ENCODE measurements at places on chromosomes 5 and 9.

- no peak for DNase-seq
Observed at GRCh38 chr5:115402822-115403577, 106.5 kb upstream of the CCDC112 start.

DNA sequence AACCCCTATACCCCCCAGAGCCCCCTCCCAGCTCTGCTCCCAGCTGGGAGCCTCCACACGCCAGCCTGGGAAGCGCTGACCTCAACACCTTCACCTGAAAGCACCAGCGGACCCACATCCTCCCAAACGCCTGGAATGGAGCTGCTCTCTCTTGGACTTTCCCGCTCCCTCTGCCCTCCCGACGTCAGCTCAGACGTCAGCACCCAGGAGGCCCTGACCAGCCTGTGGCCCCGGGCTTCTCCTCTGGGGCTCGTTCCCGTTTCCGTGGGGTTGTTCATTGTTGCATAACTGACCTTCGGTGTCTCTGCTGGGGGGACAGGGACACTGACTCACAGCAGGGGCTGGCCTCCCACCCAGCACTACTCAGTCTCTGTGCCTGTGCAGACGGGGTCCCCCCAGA lies 35.0 kb upstream of the SLC6A3 start:
- no peak for DNase-seq

DNA sequence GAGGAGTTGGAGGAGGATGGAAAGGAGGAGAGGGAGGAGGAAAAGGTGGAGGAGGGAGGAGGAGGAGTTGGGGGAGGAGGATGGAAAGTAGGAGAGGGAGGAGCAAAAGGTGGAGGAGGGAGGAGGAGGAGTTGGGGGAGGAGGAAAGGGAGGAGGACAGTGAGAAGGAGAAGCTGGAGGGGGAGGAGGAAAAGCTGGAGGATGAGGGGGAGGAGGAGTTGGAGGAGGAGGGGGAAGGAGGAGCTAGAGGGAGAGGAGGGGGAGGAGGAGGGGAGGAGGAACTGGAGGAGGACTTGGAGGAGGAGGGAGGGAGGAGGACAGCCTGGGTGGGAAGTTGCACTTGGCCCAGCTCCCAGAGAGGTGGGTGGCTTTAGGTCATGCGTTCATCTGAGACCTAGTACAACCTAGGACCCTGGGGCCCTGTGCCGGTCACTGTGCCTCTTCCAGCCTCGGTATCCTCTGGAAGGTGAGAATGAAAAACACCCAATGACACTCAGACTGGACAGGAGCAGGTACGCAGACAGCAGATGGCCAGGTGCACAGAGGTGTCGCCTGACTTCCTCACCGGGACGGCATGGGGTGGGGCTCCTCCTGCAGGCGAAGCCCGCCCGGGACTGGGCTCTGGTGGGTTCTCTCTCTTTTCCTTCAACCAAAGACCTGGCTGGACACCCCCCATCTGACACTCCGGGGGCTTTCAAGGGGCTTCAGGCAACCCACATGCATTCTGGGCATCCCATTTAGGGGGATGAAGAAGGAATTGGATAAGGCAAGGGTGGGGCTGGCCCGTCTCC lies 12.2 kb upstream of the SLC2A6 start:
- DNase-seq: no peak

GRCh38 chr9:133207021-133207531 lies 2.0 kb downstream of the OBP2B start:
- no peak for DNase-seq

GRCh38 chr5:114928644-114929462 lies 240.9 kb downstream of the TRIM36 start:
- DNase-seq: no peak

DNA sequence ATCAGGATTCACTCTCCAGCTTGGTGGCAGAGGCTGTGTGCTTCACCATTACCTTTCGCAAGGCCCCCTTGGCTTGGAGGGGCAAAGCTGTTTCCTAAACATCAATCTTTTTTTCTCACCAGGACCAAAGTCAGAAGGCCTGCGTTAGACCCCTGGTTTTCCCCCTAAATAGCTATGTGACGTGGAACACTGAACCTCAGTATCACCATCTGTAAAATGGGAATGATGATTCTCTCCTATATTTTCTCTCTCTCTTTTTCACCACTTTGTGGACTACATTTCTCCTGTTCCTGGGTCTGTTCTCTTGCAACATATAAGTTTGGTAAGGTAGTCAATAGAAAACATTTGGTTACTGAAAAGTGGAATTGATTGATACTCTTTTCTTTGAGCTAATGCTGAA lies 50.5 kb downstream of the DAPK1 start:
- no peak for DNase-seq

GRCh38 chr9:98821831-98822230 lies 14.4 kb downstream of the GALNT12 start:
- no peak for DNase-seq

- DNase-seq: no peak
Observed at GRCh38 chr5:169202969-169203368, 98.0 kb downstream of the SLIT3 start.

DNA sequence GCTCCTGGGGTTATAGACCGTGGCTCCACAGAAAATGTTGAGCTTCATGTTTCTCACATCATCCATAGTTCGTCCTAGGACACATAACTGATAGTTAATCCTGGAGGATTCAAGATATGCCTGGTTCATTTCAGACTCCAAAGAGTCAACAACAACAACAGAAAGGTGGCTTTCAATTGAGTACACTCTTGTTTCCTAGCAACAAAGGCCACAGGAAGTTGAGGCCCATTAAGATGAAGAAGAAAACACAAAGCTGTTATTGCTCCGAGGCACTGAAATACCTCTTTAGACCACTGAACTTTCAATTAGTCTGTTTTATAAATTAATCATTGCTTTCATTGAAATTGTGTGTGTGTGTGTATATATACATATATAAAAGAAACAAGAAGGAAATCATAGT lies 154.5 kb downstream of the YIPF5 start:
- DNase-seq: no peak

- no peak for DNase-seq
Observed at GRCh38 chr5:160185626-160186360, 43.5 kb upstream of the FABP6 start.

DNA sequence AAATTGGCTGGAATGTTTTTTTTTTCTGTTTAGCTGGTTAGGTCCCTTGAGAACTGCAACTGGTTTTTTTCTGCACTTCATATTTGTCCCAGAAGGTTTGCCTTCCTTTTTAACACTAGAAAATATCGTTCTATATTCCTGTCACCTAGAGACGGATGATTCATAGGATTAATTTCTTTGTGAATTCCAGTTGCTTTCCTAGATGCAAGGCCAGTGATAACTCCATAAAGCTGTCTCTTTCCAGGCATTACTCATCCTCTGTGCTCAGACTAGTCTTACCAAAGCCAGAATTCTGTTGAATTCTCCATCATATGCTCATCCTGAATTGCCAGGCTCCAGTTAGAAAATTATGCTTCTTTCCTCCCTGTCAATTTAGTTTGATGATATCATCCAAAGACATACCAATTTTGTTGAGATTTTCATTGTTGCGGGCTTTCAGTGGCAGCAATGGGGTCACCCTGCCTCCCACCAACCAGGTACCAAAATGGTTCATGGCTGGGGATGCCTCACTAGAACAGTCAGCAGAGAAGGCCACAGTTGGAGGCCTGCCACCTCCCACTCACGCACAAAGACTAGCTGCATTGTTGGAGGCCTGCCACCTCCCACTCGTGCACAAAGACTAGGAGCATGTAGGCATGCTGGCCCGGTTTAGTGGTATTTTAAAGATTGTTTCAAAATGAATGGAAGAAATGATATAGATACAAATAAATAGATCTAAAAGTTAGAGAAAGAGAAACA lies 8.5 kb downstream of the BAAT start:
- no peak for DNase-seq

- no peak for DNase-seq
Observed at GRCh38 chr9:132586830-132587591, 4.6 kb downstream of the BARHL1 start.

DNA sequence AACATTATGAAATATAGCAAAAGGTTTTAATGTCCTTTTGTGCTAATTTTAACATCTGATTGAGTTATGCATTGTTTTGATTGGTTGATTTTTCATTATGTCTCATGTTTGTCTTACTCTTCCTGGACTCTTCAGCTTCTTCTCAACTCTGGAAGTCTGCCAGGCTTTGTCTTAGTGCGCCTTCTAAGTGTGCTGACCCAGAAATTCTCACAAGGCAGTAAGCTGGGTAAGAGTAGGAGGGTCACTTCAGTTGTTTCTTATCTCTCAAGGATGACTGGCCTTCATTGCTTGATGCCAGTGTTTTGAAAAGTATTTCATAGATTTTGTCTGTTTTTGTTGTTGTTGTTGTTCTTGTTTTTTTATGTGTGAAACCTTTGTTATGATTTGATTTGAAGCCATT lies 59.2 kb downstream of the RIC1 start:
- DNase-seq: no peak

DNA sequence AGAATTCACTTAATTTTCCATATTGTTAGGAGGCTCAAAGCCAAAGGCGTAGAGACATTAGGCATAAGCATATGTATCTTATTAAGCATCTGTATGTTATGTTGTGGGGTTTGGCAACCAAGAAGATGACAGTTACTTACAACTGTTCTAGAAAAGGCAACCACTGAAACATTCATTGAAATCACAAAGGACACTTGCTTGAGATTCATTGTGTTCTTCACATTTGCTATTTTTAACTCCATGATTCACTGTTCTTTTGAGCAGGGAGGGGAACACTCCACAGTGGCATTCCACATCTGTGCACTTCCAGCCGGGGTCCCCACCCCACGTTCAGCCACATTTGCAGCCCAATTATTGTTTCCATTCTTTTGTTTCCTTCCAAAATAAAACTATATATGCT lies 107.1 kb downstream of the PALM2AKAP2 start:
- no peak for DNase-seq

DNA sequence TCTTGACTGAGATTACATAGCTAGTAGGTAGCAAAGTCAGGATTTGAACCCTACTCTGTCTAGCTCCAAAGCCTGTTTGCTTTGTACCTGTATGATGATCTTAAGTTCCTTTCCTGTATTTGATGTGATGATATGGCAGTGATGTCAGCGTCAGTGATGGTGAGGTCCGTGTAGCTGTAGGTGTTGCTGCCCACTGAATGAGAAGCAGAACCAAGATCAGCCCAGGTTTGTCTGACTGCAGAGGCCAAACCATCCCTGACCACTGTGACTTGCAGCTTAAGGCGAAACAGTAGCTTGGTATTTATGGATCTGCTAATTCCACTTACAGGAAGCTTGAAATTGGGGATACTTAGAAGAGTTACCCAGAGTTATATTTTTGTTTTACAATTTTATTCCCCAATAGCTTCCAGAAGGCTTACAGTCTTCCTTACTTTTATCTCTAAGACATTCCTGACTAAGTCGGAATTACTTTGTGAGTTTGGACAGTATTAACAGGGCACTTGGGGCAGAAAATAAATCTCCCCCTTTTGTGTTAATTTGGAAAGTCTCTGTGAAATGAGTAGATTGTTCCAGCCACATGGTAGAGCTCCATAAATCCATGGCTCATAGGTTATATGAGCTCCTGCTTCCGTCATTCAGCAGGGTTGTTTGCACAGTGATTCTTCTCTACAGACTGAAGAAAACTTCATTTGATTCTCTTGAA lies 273.4 kb downstream of the NR3C1 start:
- DNase-seq: no peak

DNA sequence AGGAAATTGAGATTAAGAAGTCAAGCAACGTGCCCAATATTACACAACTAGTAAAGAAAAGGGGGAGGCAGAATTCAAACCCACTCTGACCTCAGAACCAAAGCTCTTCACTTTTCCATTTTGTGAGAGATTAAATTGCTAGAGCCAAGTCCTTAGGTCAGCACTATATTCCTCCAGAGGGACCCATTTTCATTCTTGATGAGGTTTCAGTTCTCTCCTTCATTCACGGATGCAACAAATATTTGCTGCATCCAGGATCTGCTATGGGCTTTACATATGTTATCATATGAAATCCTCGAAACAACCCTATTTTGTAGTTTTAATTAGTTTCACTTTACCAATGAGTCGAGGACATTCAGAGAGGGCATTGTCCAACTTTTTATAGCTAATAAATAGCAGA lies 239.2 kb downstream of the EFNA5 start:
- no peak for DNase-seq

- DNase-seq: no peak
Observed at GRCh38 chr9:38062498-38063362, 6.3 kb downstream of the SHB start.

DNA sequence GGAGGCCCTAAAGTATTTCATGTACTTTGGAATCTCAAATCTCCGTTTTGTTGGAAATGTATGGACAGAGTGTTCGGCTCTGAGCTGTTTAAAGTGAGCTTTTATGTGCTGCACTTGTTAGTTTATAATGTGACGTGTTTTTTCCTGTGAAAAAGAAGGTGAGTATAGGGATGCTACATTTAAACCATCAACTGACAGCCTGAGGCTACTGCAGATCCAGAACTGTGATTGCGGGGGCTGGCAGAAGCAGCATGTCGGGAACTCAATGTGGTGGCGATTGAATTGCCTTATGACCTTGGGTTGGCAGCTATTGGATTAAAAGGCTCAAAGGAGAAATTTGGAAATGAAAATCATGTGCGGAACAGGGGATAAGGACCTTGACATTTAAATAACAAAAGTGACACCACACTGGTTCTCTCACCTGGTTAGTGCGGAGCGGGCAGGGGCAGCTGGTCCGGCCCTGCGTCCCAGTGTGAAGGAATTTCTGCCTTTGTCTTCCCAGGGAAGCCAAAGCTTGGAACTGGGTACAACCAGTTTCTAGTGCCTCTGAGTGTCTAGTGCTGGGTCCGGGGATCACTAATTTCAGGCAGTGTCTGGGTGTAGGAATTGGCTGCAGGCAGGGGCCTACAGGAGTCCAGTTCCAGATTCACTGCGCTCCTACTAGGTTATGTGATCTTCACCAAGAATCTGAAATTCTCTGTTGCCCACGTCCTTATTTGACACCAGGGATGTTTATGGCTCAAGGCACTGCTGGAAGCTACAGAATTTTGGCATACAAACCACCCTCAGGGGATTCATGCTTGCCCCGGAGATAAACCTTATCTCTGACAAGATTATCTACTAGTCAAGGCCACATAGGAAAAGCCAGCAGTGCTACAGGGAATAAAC lies 120.7 kb upstream of the ERCC6L2 start:
- DNase-seq: no peak

- no peak for DNase-seq
Observed at GRCh38 chr5:53940921-53941320, 369.5 kb downstream of the ARL15 start.

- DNase-seq: no peak
Observed at GRCh38 chr9:30301271-30301963, 2083.0 kb upstream of the ACO1 start.

DNA sequence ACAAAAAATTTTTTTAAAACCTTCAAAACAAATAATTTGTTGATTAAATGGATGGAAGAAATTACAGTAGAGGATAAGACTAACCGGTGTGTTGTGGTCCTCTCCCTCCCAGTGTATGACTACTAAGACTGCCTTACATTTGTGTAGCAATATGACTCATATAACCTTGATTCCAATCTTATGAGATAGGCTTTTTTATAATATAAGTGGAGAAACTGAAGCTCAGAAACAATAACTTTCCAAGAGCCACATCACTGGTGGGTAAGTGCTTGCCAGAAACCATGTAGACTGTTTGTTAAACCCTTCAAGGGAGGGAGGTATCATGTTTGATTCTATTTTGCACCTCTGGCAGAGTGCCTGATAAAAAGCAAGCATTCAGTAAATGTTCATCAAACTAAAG lies 47.5 kb downstream of the NLN start:
- no peak for DNase-seq

GRCh38 chr9:17191082-17191481 lies 56.2 kb downstream of the CNTLN start:
- no peak for DNase-seq
